Stimulated activated CD4-positive, alpha-beta T cell treated with anti-CD3 and anti-CD28 coated beads, Interleukin-12 subunit alpha, Interleukin-12 subunit beta, amount 100 ng/mL, for 4 hours (primary cell): ENCODE measurements at places on chromosomes 16 and 17.

DNA sequence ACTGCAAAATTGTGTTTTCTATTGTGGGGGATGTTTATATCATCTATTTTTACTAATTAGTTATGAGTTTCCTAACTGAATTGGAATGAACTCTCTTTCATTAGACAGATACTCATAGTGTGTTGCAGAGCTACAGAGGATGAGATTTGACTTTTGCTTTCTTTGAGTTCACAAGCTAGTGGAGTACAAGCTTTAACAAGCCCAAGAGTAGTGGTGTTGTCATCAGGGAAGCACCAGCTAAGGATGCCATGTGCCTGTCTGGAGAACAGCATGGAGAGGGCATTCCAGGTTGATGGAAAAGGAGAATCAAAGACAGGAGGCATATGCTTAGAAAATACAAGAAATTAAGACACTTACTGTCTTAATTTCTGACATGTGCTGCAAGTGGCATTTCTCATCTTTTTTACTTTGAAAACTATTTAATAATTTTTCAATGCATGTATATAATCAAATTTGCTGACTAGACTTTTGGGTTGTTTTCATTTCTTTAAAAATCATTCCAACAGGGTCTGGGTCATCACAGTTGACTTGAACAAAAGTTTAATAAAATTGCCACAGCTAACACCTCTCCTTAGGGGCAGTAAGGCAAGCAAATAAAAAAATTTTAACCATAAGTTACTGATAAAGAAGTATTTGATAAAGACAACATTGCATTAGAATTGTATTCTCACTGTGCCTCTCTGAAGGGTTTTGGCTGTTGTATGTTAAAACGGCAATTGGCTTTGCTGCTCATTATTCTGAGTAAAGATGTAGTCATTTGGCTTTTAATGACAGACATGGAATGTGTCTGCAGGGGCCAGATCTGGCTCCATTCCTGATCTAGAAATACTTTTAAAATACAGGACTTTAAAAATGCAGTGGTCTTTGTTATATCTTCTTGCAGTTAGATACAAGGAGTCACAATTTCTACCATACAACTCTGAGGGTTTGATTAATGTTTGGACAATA is 323.7 kb upstream of the CDH11 start:
- no peak for DNase-seq

GRCh38 chr16:57643147-57643874 is 14.9 kb downstream of the ADGRG1 start:
- no peak for DNase-seq

- no peak for DNase-seq
Observed at GRCh38 chr17:64411999-64412771, 21.5 kb upstream of the PECAM1 start.

- DNase-seq = no peak
Observed at GRCh38 chr16:10812312-10813098, 6.1 kb downstream of the TVP23A start.

GRCh38 chr17:82873521-82873920 is 33.7 kb upstream of the ZNF750 start:
- no peak for DNase-seq

DNA sequence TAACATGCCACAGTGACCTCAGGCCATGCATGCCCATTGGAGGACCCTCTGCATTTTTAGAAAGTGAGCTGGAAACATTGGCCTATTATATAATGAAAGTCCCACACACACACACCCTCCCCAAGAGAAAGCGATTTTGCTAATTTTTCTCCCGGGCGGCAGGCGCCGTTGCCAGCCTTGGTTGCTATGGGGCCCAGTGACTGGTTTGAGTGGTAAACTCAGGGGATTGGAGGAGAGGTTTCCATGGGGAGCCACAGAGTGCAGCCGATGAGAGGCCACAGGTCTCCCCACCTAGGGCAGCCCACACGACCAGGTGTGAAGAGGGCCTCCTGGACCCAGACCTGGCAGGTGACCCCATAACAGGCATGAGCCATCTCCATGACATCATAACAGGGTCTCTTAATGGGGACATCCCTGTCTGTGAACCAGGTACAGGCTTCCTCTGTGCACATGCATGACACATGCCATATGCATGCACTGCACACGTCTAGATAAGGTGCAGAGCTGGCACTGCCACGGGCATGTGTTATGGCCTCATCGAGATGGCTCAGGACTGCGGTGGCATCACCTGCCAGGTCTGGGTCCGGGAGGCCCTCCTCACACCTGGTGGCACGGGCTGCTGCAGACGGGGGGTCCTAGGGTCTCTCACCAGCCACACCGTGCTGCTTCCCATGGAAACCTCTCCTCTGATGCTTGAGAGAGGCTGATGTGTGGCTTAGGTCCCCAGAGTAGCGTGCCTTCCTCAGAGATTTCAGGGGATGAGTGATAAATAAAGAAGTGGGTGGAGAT is 144.1 kb downstream of the RBFOX3 start:
- no peak for DNase-seq

GRCh38 chr16:11224096-11224893 is 31.7 kb downstream of the SOCS1 start:
- DNase-seq = peak; percentile 51

GRCh38 chr16:79328402-79329165 is 272.0 kb downstream of the MAF start:
- DNase-seq = no peak

- no peak for DNase-seq
Observed at GRCh38 chr17:6603744-6604325, 36.7 kb downstream of the KIAA0753 start.

- no peak for DNase-seq
Observed at GRCh38 chr17:69402052-69402451, 12.4 kb upstream of the MAP2K6 start.

DNA sequence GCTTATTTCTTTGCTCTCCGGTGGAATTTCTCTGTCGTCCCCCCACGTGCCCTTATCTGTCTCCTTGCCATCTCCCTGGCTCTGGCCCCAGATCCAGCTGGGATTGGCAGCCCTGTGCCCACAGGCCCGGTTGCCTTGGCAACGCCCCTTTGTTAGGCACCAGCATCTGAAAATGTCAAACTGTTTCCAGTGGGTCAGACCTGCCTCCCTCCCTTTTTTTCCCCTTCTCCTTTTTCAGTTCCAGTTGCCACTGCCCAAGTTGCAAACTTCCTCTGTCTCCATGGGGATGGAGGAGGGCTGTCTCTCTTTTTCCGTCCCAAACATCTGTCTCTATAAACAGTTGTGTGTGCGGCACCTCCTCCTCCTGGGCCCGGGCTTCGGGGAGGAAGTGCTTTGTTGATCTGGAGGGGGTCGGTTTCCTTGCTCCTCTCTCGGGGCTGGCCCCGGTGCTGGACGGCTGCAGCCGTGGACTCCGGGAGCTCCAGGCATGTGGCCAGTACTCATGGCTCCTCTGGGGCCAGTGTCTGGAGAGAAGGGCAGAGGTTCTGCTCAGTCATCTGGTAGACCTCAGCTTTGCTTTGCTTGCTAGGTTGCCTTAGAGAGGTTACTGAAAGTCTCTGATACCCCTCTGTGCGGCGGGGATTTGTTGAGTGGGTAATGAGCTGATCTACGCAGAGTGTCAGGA is 35.3 kb downstream of the SOCS3 start:
- no peak for DNase-seq

GRCh38 chr17:47708864-47709541 is 15.0 kb downstream of the TBKBP1 start:
- no peak for DNase-seq

DNA sequence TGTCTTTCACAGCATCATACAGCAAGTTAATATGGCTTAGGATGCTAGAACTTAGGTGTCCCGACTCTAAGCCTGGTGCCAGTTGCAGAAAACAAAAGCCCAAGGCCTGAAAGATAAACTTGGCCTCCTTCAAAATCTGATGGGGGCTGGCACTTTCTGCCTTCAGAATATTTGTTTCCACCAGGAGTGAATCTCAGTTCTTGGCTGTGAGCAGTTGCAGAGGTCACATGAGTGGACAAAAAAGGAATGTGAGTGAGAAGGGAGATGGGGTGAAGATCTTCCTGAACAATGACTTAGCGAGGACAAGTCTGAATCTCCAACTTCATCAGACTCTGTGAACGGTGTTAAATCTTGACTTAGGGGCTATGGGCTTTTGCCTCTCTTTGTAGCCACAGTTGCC is 46.6 kb downstream of the HOXB1 start:
- no peak for DNase-seq

GRCh38 chr17:80812362-80813088 is 179.1 kb upstream of the CHMP6 start:
- DNase-seq = no peak

- DNase-seq = no peak
Observed at GRCh38 chr16:939941-940340, 30.8 kb downstream of the LMF1 start.

DNA sequence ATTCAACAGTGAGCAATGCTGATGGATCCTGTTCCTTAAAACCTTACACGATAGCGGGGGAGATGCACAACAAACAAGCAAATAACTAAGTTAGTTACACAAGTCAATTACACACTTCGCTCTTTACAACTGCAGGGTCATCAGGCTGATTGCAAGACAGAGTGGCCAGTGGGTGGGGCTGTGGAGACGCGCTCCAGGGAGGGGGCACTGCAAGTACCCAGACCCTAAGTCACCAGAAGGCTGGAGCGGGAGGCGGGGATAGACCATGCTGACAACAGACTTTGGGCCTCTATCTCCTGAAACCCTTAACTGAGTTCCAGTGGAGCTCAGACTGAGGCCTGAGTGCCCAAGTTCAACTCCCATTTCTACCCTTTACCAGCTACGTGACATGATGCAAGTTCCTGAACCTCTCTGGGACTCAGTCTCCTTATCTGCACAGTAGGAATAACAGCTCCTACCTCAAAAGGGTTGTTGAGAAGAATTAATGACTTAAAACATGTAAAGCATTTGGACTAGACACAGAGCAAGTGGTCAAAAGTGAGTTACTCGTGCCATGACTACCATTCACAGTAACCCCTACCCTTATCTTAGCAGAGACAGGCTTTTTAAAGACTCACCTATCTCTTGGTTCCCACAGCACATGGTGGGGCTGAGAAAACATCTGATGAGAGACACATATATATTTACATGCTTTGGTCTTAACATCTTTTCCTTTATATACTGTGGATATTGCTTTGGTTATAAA is 10.4 kb downstream of the CPPED1 start:
- DNase-seq = no peak

- peak; percentile 2 for DNase-seq
Observed at GRCh38 chr17:73474370-73474988, 162.7 kb upstream of the CDC42EP4 start.

- DNase-seq = no peak
Observed at GRCh38 chr16:68921637-68922036, 78.3 kb downstream of the TANGO6 start.

GRCh38 chr16:48386559-48387312 is 1.5 kb upstream of the SIAH1 start:
- DNase-seq = no peak

- DNase-seq = no peak
Observed at GRCh38 chr16:13153696-13154095, 252.3 kb downstream of the SHISA9 start.

DNA sequence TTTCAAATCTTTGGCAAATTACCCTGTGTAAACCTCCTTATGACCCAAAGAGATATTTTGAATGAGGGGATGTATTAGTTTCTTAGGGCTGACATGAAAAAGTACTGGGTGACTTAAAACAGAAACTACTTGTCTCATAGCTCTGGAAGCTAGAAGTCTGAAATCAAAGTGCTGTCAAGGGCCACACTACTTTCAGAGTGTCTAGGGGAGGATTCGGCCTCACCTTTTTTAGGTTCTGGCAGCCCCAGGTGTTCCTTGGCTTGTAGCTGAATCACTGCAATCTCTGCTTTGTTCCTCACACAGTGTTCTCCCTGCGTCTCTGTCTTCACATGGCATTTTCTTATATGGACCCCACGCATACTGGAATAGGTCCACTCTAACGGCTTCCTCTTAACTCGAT is 322.2 kb downstream of the CDH13 start:
- DNase-seq = no peak

GRCh38 chr16:7964744-7965143 is 625.6 kb downstream of the TMEM114 start:
- no peak for DNase-seq

- no peak for DNase-seq
Observed at GRCh38 chr17:50218771-50219315, 17.4 kb upstream of the COL1A1 start.

- DNase-seq = peak; percentile 81
Observed at GRCh38 chr16:28291651-28292626, at the start of gene SBK1. Gene SBK1 (plus strand): TSS chr16:28292525. CDS start chr16:28317392, 24,867 bp downstream.

GRCh38 chr17:65228734-65229620 is 91.8 kb downstream of the RGS9 start:
- peak; percentile 34 for DNase-seq
